ENCODE measurements at places on chromosomes 3 and 15.

GRCh38 chr3:5047764-5048419 is 68.7 kb downstream of the BHLHE40 start:
- DNase-seq, result no peak

DNA sequence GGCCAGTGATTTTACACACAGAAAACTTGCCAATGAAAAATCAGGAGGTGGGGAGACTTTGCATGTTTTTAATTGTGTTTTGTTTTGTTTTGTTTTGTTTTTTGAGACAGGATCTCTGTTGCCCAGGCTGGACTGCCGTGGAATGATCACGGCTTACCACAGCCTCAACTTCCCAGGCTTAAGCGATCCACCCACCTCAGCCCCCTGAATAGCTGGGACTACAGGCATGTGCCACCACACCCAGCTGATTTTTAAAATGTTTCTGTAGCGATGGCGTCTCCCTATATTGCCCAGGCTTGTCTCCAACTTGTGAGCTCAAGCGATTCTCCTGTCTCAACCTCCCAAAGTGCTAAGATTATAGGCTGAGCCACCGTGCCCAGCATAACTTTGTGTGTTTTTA is 46.0 kb downstream of the MEIS2 start:
- no peak for DNase-seq

- DNase-seq, result no peak
These were observed 307.7 kb downstream of the ARPP21 start for GRCh38 chr3:35946854-35947515.

DNA sequence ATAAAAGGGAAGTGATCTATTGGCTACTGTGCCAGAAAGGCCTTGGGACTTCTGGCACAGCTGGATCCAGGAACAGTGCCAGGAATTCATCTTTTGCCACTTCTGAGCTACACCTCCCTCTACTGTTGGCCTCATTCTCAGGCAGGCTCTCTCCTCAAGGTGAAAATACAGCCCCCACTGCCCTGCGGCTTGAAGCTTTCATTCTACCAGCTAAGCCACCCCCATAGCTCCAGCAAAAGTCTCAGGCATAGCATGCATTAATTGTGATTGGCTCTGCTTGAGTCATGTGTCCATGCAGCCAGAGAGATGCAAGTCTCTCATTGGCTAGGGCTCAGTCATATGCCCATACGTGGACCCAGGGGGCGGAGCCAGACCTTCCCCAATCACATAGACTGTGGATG is 142.4 kb downstream of the TPRA1 start:
- no peak for DNase-seq

GRCh38 chr3:15941958-15942357 is 144.2 kb upstream of the ANKRD28 start:
- no peak for DNase-seq

DNA sequence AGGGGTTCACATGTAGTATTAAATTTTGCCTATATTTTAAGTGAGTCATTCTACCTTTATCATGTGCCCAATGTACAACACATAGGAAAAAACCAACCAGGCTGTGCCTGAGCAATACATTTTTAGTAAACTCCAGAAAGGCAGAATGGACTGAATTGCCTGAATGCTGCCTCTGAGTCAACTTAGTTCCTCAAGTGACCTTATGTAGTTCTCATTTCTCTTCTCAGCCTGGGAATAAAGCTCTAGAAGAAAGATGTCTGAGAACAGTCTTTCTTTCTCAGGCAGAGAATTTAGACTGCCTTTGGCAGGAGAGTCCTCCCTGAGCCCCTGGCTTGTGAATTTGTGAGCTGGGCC is 13.0 kb downstream of the ST3GAL6 start:
- DNase-seq, result no peak

- DNase-seq, result no peak
These were observed 60.7 kb downstream of the RPL22L1 start for GRCh38 chr3:170809007-170809974.

GRCh38 chr3:32398531-32398930 is 6.9 kb downstream of the CMTM7 start:
- DNase-seq, result no peak

DNA sequence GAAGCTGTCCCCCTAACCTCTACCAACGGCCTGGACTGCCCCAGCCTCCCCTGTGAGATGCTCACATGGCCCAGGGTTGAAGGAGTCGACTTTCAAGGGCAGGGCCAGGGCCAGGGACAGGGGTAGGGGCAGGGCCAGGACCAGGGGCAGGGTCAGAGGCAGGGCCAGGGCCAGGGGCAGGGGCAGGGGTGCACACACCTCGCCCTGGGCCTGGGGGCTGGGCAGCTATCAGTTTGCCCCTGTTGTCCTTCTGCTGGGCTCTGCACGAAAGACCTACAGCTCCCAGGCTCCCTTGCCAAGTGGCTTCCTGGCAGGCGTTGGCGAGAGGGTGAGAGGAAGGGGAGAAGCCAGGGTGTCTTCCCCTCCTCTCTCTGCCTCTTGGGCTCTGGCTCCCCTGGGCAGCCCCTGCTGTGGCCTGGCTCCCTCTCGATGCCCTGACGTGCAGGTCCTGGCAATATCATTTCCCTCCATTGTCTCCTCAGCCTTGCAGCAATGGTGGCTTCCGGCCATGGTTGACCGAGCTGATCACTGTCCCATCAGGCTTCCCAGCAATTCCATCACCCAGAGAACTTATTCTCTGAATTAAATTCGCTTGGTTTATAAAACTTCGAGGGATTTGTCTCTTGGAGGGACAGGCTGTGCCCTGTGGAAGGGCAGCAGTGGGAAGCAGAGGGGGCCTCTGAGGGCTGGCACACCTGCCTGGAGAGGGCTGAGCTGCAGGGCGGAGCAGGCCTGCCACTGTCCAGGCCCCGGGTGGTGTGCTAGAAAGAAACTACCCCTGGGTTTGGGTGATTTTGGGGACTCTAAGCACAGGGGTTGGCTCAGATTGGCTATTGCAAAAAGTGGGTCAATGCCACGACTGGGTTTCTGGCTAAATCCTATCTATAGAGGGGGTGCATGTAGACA is 13.9 kb downstream of the PRR23E start:
- DNase-seq, result no peak

DNA sequence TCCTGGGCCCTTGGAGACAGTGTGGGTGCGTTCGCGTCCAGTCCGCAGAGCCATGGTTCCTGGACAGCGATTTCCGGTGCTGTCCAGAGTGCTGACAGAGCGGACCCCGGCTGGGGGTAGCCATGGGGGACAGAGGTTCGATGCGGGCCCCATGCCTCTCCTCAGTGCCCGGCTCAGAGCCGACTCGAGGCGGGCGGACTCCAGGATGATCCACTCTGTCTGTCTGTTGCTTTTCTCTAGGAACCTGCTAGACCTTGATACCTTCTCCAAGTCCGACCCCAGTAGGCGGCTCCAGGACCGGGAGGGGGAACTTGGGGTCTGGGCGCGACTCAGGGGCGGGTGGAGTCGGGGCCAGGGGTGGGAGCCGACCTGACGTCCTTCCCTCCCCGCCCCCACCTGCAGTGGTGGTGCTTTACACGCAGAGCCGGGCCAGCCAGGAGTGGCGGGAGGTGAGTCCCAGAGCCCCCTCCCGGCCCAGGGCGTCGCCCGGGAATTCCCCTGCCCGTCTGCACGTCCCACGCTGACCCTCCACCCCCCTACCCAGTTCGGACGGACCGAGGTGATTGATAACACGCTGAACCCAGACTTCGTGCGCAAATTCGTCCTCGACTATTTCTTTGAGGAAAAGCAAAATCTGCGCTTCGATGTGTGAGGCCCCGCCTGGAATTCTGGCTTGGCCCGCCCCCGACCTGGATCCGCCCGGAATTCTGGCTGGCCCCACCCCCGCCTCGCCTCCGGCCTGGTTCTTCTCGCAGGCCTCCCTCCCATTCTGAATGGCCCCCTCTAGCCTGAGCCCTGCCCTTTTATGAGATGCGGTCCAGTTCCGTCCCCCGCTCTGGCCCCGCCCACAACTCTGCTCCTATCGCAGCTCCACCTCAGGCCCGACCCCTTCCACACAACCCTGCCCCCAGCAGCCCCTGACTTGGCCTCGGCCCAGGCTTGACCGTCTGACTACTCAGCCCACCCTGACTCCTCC is 1.0 kb downstream of the CPNE9 start:
- no peak for DNase-seq

DNA sequence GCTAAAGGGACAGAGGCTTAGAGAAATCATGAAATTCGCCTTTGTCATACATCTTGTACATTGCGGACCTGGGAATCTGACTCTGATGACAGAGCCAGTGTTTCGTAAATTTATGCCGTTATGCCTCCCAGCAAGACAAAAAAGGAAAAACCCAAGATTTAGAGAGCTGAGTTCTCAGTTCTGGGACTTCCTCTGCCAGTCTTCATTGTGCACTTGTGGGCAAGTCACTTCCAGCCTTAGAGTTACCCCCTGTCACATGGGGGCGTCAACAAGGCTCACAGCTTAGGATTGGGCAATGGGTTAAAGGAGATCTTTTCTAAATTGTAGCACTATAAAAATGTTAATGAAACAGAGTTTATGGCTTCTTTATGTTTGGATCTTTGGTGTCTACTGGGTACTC is 41.9 kb upstream of the MITF start:
- no peak for DNase-seq

GRCh38 chr3:152299249-152299976 is 30.7 kb downstream of the MBNL1 start:
- no peak for DNase-seq

- no peak for DNase-seq
These were observed 2.7 kb downstream of the COPS2 start for GRCh38 chr15:49152552-49153312.

DNA sequence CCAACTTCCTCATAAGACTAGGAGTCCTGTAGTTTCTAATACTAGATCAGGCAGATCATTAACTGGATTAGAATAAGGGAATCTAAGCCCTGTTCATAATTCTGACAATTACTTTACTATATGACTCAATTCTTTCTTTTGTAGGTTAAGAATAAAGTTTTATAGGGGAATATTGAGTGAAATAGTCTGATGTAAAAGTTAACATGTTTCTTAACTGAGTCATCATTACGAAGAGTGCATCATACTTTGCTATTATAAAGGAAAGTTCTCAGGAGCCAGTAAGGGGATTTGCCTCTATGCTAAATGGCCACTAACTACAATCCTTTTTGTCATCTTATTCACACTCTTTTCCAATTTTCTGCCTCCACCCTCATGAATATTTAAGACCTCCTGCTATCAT is 63.1 kb downstream of the POLQ start:
- peak; percentile 48 for DNase-seq

- DNase-seq, result no peak
These were observed 7.4 kb downstream of the NOX5 start for GRCh38 chr15:69021895-69022294.

- no peak for DNase-seq
These were observed 104.2 kb upstream of the SLC7A14 start for GRCh38 chr3:170689893-170690660.

DNA sequence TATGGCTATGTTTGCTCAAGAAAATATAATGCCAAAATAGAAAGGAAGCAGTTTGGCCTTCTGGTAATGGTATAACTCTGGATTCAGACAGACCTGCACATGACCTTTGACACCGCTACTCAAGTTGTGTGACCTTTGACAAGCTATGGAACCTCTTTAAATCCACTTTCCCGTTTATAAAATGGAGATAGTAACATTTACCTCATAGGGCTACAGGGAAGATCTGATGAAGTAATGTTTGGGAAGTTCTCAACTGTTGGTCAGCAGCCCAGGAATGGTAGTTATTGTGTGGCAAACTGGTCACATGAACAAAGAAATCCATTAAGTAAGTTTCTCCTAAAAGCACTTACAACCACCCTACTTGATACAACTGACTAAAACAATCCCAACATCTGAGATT is 95.1 kb upstream of the PHLDB2 start:
- peak; percentile 27 for DNase-seq

DNA sequence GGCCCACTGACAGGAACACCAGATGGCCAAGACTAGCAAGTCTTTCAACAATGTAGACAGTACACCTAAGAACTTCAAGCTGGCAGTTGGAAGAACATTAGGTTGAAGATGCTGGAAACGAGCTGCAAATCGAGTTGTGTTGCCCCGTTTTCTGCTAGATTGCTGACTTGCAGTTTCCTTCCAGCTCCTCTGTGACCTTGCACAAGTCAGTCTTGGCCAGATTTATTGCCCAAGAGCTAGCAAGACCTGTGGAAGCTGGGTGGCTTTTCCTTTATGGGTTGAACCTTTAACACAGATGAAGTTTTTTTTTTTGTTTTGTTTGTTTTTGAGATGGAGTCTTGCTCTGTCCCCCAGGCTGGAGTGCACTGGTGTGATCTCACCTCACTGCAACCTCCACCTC is 2.9 kb upstream of the RBM6 start:
- no peak for DNase-seq

GRCh38 chr3:178384321-178385230 is 151.7 kb upstream of the KCNMB2 start:
- no peak for DNase-seq

DNA sequence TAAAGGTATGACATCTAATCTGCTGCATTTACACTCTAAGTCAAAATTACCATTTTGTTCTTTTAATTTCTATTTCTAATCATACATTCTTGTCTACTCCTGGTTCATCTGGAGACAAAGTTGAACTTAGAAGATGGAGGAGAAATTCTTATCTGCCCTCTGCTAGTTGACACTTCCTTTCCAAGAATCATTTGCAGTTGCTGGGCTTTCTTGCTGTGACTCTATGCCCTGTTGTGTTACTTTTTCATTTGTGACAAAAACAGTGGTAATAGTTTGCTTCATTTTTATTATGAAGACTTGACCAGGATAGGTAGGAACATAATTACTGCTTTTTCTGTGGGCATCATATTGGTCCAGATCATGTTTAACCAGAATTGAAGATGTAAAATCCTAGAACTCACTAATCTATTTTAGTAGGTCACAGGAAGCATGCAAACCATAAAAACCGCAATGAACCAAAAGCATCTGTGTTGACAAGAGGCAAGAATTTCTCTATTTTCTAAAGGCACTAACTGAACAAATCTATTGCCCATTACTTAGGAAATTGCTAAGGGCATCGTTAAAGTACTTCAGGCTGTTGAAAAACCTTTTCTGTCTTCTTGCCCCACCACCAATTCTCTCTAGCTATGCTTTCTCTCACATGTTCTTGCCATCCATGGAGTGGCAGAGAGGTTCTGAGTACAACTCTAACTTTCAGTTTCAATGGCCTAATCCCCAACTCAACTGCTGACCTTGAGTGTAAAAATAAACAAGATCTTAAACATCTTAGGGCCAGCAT is 4.2 kb upstream of the CCR2 start:
- DNase-seq, result no peak

GRCh38 chr3:28291577-28291976 is 50.2 kb downstream of the CMC1 start:
- no peak for DNase-seq

- DNase-seq, result no peak
These were observed 123.4 kb downstream of the SEC22A start for GRCh38 chr3:123324880-123325765.

DNA sequence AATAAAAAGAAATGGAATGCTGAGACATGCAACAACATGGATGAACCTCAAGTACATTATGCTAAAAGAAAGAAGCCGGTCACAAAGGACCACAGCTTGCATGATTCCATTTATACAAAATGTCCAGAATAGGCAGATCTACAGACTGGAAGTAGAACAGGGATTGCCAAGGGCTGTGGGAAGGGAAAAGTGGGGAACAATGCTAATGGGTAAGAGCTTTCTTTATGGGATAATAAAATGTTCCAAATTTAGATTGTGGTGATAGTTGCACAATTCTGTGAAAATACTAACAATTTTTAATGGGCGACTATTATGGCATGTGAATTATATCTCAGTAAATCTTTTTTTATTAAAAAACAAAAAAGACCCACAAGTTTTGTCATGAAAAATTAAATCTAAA is 106.2 kb downstream of the TMCO5A start:
- DNase-seq, result peak; percentile 51

Measured in AG09309 (cell line).